ENCODE measurements at places on chromosomes 3 and 15.

GRCh38 chr3:151404316-151404715, 19.8 kb upstream of the P2RY12 start:
- DNase-seq = no peak

DNA sequence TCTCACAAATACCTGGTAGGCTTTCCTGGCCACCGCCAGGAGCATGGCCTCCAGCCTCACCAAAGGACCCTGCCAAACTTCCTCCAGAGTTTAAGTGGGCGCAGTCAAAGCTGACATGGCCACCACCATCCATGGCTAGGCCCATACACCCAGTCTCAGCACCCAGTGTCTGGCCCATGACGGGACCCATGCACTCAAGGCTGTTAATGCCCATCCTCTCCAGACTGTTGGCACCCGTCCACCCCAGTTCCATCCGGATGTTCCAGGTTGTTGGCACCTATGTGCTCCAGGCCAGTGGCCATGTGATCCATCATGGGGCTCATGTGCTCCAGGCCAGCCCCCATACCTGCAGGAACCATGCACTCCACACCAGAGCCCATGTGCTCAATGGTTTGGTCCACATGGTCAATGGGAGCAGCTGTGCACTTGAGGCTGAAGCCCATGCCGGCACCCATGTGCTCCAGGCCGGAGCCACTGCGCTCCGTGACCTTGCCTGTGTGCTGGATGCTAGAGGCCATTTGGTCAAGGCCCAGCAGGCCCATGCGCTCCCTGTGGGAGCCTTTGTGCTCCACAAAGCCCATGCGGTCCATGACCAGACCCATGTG, 20.4 kb downstream of the CTDSPL2 start:
- DNase-seq = no peak

GRCh38 chr15:42137461-42138261, 18.8 kb downstream of the PLA2G4F start:
- no peak for DNase-seq

DNA sequence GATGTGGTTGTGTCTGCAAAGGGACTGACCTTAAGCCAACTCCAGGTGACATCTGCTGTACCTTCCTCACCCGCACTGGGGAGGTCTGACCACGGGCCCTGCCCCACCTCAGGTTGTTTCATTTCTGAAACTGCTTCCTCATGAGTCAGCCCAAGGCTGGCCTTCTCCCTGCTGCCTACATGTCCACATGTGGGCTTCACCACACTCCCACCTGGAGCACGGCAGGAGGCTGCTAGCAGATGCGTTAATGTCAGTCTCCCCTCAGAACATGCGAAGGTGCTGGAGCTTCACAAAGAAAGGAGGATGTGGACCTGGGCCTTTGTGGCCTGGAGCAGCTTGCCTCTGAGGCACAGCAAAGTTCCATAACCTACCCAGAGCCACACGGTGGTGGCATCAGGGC, 69.4 kb upstream of the PLXNA1 start:
- DNase-seq = no peak

DNA sequence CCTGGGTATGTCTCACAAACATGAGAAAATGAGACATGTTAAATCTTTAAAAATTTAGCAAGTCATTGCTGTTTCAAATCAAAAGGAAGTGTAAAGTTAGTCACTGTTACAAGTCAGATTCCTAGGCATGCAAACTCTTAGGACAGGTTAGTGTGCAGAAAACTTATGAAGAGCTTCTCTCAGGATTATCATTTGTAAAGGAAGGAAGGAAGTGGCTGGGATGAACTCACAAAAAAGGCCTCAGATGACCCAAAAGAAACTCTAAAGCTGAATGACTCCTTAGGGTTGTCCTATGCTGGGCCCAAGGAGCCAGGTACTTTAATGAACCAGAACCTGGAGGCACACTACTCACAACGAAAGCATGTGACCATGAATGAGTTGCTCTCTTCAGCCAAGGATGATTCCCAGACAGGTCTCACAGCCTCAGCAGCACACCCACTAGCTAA, 25.0 kb downstream of the MSL2 start:
- DNase-seq = no peak

- no peak for DNase-seq
Measured at GRCh38 chr3:152656972-152657355, 178.0 kb upstream of the P2RY1 start.

GRCh38 chr3:99823723-99824711, 6.4 kb downstream of the CMSS1 start:
- no peak for DNase-seq

DNA sequence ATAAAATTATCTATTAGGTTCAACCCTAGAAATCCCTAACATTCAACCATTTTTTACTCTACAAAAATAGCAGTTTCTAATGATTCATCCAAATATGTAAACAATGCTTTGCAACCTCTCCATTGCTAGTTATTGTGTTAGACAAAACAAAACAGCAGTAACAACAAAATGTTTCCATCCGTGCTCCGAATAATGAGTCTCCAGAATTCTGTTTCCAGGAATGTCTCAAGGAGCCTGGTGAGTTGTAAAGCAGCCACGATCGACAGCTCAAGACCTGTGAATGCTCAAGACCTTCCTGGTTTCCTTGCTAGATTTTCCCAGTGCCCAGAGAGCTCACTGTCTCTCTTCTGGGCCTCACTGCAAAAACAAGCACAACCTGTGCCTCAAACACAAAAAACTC, 49.9 kb downstream of the CHRD start:
- no peak for DNase-seq

DNA sequence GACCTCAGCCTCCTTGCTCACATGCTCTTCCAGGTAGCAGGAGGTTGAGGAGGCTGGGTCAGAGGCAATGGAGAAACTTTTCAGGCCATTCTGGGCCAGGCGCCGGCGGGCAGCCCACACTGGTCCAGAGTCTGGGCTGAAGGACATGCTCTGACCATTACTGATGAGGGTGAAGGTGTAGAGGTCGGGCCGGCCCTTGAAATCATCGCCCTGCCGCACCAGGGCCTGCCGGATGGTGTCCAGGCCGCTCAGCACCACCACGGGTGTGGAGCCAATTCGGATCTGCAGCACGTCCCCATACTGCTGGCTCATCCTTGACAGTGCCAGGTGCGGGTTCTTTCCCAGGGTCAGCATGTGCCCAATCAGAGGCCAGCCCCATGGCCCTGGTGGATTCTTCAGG, 2.7 kb downstream of the CYP1A1 start:
- DNase-seq = no peak

All from stimulated activated CD8-positive, alpha-beta memory T cell treated with anti-CD3 and anti-CD28 coated beads, Interleukin-7, amount 100 ng/mL, for 24 hours (primary cell).